ENCODE measurements at places on chromosomes 7 and 10. TPM values are rescaled to one million over a fixed set of nuclear protein-coding genes. Genes with fewer than 3 reads are reported as not detected.

HSPA14 gene
- total RNA-seq, result 10.2 TPM

FAM237B gene
- not detected for total RNA-seq

DPYSL4 gene
- 11.7 TPM for total RNA-seq

FOXP2 gene
- total RNA-seq, result 3.1 TPM

Measured in nasal cavity respiratory epithelium epithelial cell of viscerocranial mucosa (primary cell).